GM20000 (cell line): ENCODE measurements at places on chromosomes 2 and 18.

GRCh38 chr2:8629402-8629801, 52.5 kb upstream of the ID2 start:
- no peak for DNase-seq

DNA sequence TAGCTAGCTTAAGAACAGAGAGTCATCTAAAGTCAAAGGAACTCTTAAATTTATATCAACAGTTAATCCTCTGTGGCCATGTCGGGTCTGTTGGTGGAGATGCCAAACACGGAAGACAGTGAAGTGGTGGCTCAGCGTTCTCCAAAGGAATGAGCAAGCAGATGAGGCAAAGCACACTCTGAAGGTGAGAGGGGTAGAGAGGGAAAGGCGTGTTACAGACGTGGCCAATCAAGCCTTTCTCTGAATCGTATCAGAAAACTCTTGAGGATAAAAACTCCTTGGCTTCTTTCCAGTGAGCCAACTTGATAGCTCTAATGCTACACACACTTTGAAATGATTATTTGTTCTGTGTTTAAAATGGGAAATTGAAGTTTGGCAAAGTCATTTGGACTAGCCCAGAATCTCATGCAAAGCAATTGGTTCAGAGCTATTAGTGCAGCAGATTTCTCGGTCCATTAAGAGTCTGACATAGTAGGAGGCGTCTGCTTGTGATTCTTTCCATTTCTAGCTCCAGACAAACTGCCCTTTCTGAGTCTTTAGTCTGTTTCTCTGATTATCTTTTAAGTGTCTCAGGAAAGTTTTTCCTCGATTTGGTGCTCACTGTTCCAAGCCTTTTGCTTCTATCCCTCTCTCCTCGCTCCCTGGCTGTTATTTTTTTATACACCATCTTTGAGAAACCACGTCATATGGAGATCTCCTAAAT, 57.5 kb upstream of the CPO start:
- no peak for DNase-seq

- no peak for DNase-seq
These were observed 5.1 kb upstream of the GPR155 start for GRCh38 chr2:174491947-174492346.

DNA sequence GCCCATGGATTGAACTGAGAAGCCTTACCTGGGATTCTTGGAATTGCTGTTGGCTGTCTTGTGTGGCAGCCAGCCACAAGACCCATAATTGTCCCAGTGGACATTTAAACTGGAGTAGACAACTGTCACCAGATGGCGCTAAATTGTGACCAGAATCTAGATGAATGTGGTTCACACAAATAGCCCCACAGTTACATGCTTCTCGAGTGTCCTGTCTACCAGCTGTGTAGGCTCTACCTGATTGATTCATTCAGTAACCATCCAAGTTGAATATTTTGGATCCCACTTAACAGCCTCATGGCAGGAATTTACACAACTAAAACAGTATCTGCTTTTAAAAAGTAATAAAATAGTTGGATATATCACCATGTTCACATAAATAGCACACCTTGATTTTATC, 73.2 kb downstream of the MAP4K4 start:
- DNase-seq: peak; percentile 59

- DNase-seq: no peak
These were observed 21.2 kb downstream of the ACTR3 start for GRCh38 chr2:113910967-113911678.

DNA sequence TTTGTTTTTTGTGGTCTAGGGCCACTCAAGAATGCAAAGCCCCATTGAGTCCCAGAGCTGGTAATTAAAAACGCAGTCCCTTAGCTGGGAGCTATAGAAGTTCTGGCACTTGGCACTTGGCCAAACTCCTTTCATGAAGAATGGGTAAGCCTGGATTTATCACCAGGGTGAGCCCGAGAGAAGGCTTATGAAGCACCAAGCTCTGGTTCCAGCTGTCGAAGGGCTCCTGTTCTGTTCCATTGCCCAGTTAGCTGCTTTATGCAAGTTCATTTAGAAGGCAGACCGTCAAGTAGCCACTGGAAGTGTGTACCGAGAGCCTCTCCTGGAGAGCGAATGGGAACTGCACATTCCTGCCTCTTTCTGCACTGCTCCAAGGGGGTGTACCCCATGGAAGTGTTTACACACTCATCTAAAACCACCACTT, 14.2 kb downstream of the ECEL1 start:
- no peak for DNase-seq

DNA sequence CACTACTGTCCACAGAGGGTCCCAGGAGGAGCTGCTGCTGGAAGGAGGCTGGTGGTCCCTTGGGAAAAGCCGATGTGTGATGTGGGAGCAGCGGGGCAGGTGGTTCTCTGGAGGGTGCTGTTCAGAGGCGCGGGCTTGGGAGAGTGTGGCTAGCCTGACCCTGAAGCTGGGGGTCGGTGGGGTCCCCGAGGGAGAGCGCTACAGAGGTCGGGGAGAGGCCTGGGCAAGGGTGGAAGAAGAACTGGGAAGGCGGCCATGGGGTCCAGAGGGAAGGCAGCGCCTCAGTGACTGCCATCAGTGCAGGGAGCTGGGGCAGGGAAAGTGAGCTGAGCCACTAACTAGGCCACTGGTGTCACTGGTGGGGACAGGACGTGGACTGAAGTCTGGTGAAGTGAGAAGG, 32.5 kb downstream of the FAM228A start:
- no peak for DNase-seq

DNA sequence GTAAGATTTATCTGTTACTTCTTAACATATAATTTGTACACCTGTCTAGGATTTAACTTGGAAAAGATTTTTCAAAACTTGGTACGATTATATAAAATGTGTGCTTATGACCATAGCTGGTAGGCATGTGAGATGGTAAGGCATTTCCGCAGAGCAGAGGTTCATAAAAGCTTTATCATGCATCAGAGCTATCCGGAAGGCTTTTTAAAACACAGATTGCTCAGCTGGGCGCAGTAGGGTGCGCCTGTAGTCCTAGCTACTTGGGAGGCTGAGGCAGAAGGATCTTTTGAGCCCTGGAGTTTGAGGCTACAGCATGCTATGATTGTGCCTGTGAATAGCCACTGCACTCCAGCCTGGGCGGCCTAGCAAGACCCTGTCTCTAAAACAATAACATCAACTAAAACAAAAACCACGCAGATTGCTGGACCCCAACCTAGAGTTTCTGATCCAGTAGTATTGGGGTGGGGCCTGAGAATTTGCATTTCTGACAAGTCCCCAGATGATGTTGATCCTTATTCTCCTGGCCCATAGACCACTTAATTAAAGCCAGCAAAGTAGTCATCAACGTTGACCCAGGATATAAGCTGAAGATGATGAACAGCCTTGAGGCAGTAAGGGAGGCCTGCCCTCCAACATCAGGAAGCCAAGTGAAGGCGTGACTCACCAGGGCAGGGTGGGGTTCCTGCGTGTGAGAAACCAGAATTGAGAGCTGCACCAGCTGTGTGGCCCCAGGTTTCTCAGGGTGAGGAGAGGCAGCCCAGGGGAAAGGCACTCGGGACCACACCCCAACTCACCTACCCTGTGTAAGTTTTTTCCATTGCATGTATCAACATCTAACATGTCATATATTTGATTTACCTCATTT, 21.6 kb upstream of the SLC20A1 start:
- DNase-seq: peak; percentile 40

GRCh38 chr18:13888191-13888716, 27.1 kb downstream of the MC2R start:
- DNase-seq: no peak

DNA sequence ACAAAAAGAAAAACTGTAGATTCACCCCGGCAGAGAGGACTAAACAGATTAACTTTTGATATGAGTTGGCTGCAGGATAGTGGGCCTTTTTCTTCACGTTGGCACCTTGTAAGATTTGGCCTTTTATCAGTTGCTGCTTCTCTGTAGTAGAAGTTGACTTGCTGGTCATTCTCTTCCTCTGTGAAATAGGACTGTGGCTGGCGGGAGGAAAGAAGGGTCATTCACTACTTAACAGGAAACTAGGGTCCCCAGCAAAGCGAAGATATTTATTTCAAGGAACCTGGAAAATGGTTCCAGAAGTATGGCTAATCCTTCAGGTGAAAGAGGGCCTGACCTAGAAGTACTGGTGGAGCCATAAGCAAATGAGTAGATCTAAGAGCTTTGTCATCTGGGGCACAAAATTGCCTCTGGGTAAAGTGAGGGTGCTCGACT, 383 bp upstream of the ATP5MC3 start:
- no peak for DNase-seq

GRCh38 chr2:37911296-37911873, 13.7 kb upstream of the RMDN2 start:
- DNase-seq: no peak

DNA sequence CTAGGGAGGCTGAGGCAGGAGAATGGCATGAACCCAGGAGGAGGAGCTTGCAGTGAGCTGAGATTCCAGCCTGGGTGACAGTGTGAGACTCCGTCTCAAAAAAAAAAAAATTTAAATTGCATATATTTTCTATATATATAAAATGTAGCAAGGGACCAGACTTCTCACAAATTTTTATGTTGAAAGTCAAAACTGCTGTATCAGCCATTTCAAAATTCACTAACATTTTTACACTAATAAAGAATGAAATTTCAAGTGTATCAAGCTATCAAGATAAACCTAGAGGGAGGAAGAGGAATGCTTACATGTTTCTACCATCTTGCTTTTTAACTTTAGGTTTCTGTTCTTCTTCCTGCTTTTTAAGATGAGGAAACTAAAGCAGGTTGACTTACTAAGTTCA, 464.0 kb downstream of the KCNJ3 start:
- no peak for DNase-seq

- no peak for DNase-seq
These were observed 134.7 kb upstream of the CDH20 start for GRCh38 chr18:61198486-61198885.

- DNase-seq: no peak
These were observed 61.8 kb downstream of the ATP8B1 start for GRCh38 chr18:57741273-57741672.

DNA sequence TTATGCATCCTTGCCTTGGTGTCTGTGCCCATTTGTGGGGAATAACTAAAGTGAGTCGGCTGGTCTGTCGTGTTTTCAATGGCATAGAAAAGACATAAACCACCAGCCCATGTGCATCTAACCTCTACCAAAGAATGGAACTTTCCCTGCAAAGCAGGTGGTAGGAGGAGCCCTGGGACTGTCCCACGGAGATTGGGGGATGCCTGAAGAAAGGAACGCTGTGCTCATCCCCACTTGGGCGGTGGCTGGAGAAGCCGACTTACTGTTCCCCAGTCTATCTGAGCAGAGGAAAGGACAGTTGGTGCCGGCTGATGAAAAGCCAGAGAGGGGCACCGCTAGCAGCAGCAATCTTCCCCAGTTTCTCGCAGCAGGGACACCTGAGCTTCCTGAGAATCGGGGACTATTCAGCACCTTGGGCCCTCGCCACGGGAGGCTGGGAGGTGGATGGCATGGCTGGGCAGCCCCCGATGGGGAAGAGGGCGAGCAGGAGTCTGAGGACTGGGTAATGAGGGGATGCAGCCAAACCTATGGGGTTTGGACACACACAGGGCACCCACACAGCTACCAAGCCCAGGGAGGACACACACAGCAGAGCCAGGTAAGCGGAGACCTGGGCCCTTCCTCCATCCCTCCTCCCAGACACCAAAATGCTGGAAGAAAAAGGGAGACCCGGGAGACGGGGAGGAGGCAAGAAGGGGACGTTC, 53.7 kb upstream of the AGAP1 start:
- no peak for DNase-seq

DNA sequence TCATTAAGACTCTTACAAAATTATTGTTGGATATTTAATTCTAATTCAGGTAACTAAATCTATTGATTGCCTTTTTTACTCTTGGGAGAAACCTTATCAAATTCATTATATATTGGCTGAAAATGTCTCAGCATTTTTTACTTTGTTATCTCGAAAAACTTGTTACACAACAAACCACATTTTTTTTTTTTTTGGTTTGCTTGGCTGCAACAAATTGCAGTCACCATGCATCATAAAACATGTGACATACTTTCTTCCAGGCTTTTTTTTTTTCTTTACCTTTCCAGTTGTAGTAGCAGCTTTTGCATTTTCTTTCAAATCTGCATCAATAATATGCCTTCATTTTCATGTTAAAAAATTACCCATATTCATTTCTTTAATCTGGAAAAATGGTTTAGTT, 186.7 kb downstream of the TDRD15 start:
- DNase-seq: no peak

- DNase-seq: no peak
These were observed 11.7 kb upstream of the CNGA3 start for GRCh38 chr2:98334439-98335078.

- DNase-seq: no peak
These were observed 42.8 kb upstream of the GALR1 start for GRCh38 chr18:77206676-77207374.

DNA sequence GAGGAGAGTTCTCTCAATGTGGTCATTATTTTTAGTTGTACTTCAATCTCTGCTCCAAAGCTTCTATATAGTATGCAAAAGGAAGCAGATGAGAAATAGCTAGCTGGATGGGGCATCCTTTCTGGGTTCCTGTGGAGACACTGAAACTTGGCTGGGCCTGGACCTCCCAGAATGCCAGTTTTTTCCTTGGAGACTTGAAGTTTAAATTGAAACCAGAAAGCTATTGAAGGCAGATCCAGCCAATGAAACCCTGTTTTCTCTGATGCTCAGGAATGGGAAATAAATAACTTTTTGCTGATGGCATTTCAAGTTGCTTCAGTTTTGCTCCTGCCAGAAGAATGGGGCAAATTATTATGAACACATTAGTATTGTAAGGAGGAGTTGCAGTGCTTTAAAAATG, 2.9 kb downstream of the SETBP1 start:
- no peak for DNase-seq
